Heart left ventricle (tissue), 16 donors: ENCODE measurements at places on chromosomes 4 and X. TPM values are rescaled to one million over a fixed set of nuclear protein-coding genes. Genes with fewer than 3 reads are reported as not detected.

Gene SCD5
- 3.0 TPM for total RNA-seq

Gene IL13RA2
- total RNA-seq, result not detected

DNA sequence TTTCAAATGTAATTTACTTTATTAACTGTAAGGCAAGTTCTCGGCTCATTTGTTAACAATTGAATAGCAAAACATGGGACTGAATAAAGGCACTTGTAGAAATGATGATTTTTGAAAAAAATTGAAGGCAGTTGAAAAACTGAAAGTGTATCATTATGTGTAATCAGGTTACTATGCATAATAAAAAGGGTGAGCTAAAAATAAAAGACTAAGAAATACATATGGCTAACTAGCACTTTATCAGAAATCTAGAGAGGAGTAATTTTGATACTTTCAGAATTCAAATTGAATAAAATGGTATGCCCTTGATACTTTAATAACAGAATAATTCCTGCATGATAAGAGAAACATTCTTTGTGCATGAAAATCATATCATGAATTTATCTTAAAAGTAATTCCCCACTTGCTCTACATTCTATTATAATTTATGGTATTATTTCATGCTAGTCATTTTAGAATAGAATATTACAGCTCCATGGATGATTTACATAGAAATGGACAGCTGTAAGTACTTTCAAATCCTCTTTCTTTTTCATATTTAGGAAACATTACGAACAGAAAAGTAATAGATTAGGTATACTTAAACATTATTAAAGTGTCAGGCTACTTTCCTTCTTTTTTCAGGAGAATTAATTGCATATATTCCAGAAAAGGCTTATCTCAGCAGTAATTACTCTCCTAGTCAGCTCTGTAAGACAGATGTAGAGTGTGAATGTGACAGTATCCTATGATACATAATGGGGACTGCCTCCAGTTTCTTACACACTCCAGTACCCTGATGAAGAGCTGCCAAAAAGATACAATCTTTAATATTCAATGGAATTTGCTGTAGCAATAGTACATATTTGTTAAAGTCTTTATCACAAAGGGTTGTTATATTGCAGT, 697.3 kb downstream of the CCSER1 start:
- H3K27me3 ChIP-seq, result no peaks in the 10 kb centered on the region
- no peaks in the 10 kb centered on the region for H3K36me3 ChIP-seq
- H3K27ac ChIP-seq, result no peak overlapping the region
- H3K4me1 ChIP-seq, result no peaks in the 10 kb centered on the region
- H3K4me3 ChIP-seq, result no peak overlapping the region

DNA sequence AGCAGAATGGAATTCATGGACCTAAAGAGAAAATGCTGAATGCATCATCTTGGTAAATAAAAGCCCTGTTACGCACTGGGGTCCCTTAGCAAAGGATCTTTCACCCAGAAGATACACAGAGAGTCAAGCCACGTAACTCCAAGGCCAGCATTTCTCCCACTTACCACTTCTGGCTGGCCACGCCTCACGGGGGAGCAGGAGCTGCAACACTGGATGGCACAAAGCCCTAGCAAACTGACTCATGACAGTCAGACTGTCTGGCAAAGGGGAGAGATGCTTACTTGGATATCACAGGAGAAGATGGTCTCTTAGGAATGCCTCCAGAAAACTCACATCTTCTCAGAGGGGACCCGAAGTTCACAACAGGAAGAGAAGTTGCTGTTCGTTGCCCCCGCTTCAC, 51.4 kb upstream of the BCLAF3 start:
- no peak overlapping the region for H3K4me3 ChIP-seq
- H3K36me3 ChIP-seq, result no peaks in the 10 kb centered on the region
- H3K27ac ChIP-seq, result no peak overlapping the region
- no peaks in the 10 kb centered on the region for H3K4me1 ChIP-seq
- no peak for DNase-seq

Gene C4orf17
- total RNA-seq, result not detected

Gene ADGRG4
- not detected for total RNA-seq

- H3K36me3 ChIP-seq, result no peaks in the 10 kb centered on the region
- no peak for DNase-seq
- H3K27ac ChIP-seq, result no peak overlapping the region
- H3K4me3 ChIP-seq, result no peak overlapping the region
- H3K27me3 ChIP-seq, result no peaks in the 10 kb centered on the region
- no peaks in the 10 kb centered on the region for H3K4me1 ChIP-seq
Observed at GRCh38 chr4:48065587-48066052, 49.0 kb downstream of the NIPAL1 start.
